Mesothelial cell of epicardium (in vitro differentiated cells): ENCODE measurements at places on chromosomes 16 and 17. TPM values are rescaled to one million over a fixed set of nuclear protein-coding genes. Genes with fewer than 3 reads are reported as not detected.

- no peak for DNase-seq
- H3K27ac ChIP-seq = peak overlapping the region; percentile 90
- H3K36me3 ChIP-seq = peaks cover 2% of the 10 kb centered on the region
These were observed 147.8 kb downstream of the SPECC1 start for GRCh38 chr17:20157001-20157310.

DNA sequence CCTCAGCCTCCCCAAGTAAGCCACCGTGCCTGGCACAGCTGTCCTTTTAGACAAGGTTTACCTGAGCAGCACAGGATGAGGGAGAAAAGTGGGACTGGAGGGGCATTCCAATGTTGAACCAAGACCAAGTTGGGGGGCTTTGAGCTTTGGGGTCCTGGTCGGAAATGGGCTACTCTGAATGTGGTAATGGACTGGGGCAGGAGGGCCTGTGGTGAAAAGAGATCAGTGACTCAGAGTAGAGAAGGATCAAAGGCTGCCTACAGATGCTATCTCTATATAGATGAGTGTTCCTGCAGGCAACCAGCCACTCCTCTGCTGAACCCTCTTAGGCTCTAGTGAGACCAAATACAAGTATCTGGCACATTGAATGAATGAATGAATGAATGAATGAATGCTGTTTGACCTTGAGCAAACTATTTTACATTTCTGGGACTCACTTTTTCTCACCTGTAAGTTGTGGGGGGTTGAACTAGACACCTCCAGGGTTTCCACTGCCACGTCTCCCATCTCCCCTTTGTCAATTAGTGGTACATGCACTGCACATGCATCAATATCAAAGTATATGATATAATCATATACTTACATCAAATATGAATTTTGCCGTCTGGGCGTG is 26.3 kb upstream of the ETV4 start:
- peaks cover 2% of the 10 kb centered on the region for H3K27me3 ChIP-seq
- DNase-seq = no peak
- no peak overlapping the region for H3K27ac ChIP-seq
- no peak overlapping the region for H3K4me3 ChIP-seq
- H3K36me3 ChIP-seq = no peaks in the 10 kb centered on the region

DNA sequence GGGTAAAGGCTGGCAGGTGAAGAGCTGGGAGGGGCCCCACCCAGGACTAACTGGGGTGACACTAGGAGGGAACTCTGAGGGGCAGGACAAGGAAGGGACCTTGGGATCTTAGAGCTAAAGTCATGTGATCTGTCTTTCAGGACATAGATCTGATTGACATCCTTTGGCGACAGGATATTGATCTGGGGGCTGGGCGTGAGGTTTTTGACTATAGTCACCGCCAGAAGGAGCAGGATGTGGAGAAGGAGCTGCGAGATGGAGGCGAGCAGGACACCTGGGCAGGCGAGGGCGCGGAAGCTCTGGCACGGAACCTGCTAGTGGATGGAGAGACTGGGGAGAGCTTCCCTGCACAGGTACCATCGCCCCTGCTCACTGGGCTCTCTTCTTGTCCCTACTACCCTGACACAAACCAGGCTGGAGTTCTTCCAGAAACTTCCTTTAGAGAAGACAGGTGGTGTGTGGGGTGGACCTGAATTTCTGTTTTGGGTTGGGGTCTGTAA is 8.1 kb downstream of the NFE2L1 start:
- DNase-seq = no peak
- no peak overlapping the region for H3K4me3 ChIP-seq
- peak overlapping the region; percentile 40 for H3K27ac ChIP-seq
- peaks cover 29% of the 10 kb centered on the region for H3K36me3 ChIP-seq
- H3K4me1 ChIP-seq = peaks cover 41% of the 10 kb centered on the region
- no peaks in the 10 kb centered on the region for H3K27me3 ChIP-seq

CNGB1 gene
- 0.07 to 0.27 TPM (median 0.14 TPM) in 3 replicates for total RNA-seq

- peak overlapping the region; percentile 96 for H3K27ac ChIP-seq
- no peaks in the 10 kb centered on the region for H3K27me3 ChIP-seq
- H3K4me1 ChIP-seq = peaks cover 87% of the 10 kb centered on the region
- H3K36me3 ChIP-seq = peaks cover 3% of the 10 kb centered on the region
These were observed 271.0 kb upstream of the TBX2 start for GRCh38 chr17:61128661-61129115.

DNA sequence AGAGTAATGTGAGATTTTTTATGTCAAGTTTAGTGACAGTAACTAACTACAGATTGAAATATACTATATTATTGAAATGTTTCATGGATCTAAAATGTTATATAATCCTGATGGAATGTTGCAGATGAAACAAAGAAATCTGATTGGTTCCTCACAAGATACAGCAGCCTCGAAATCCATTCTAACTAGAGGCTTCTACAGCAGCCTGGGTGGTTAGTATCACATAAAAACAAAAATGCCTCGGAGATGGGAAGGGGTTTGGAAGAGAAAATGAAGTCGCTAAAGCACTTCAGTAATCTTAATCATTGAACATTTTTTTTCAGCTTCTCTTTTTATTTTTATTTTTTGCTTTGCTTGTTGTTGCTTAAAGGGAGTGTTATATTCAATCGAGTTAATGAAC is 75.2 kb downstream of the TANC2 start:
- H3K4me3 ChIP-seq = no peak overlapping the region
- H3K36me3 ChIP-seq = no peaks in the 10 kb centered on the region
- DNase-seq = no peak
- no peaks in the 10 kb centered on the region for H3K27me3 ChIP-seq
- H3K4me1 ChIP-seq = peaks cover 39% of the 10 kb centered on the region
- peak overlapping the region; percentile 40 for H3K27ac ChIP-seq

DNA sequence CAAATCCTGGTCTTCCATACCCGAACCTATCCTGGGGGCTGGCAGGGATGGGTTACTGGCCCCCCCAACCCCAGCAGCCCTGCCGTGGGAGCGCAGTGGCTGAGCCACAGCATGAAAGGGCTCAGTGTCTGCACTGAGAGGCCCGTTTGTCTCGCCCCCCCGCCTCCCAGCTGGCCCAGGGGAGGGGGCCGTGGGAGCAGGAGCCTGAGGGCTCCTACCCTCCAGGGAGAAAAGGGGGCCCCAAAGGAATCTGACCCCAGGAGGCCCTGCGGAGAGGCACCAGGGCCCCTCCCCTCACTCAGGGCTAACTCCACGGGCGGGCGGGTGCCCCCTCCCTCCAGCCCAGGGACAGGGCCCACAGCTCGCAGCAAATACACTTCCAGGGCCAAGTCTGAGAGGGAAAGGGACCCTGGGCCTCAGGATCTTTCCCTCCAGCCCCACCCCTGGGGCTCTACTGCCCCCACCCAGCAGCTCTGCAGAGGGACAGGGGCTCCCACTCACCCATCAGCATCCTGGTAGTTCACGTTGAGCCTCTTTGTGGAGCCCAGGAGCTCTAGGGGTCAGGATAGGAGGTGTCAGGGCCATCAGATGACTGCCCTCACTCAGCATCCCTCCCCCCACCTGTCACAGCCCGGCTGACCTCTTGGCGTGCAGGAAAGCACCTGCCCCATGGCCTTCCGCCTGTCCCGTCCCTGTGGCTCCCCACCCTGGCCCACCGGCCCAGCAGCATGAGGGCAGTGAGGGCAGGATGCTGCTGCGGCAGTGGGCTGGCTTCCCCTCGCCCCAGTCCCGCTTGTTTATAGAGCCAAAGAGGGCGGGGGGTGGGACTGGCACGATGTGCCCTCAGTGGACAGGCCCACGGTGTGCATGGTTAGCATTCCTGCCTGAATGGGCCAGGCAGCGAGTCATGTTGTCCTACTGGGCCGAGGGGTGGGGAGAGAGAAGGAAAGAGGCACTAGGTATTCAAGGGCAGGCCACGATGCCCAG is 7.3 kb downstream of the CASKIN2 start:
- no peak for DNase-seq
- H3K4me1 ChIP-seq = peaks cover 29% of the 10 kb centered on the region
- no peaks in the 10 kb centered on the region for H3K27me3 ChIP-seq
- peaks cover 8% of the 10 kb centered on the region for H3K36me3 ChIP-seq
- H3K4me3 ChIP-seq = no peak overlapping the region
- no peak overlapping the region for H3K27ac ChIP-seq

GRCh38 chr17:38636054-38636453 is 30.3 kb upstream of the SRCIN1 start:
- H3K27me3 ChIP-seq = no peaks in the 10 kb centered on the region
- peaks cover 1% of the 10 kb centered on the region for H3K4me1 ChIP-seq
- H3K4me3 ChIP-seq = no peak overlapping the region

DNA sequence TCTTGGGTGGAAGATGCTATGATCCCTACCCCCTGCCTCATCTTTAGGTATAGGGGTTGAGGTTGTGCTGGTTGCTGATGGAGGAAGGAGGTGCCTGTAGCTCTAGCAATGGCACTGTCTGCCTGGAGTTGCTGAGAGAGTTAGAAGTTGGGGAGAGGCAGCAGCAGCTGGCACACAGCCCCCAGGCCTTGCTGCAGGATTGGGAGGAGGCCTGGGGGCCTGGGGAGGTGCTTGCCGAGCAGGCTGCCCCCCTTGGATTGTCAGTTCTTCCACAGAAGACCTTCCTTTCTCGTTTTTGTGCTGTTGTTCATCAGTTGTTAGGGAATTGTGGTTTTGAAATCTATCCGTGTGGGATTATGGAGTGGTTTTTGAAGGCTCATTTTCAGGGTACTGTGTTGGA is 52.9 kb downstream of the SEC14L1 start:
- H3K4me3 ChIP-seq = no peak overlapping the region
- no peak for DNase-seq
- no peaks in the 10 kb centered on the region for H3K27me3 ChIP-seq

DNA sequence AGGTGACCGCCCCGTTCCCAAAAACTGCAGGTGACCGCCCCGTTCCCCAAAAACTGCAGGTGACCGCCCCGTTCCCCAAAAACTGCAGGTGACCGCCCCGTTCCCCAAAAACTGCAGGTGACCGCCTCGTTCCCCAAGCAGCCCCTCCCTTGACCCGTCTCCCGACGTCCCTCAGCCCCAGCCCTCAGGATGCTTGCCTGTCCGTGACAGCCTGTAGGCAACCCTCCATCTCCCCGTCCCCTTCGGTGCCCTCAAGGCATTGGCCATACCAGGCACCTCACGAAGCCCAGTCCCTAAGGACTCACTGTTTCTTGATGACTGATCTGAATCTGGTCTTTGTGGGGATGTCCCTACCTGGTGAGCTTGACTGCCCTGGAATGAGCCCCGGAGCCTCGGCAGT is 25.1 kb downstream of the SGSM2 start:
- peaks cover 8% of the 10 kb centered on the region for H3K36me3 ChIP-seq
- H3K27me3 ChIP-seq = no peaks in the 10 kb centered on the region
- H3K4me3 ChIP-seq = no peak overlapping the region
- no peak overlapping the region for H3K27ac ChIP-seq

BBS2 gene
- total RNA-seq = 58.2 to 63.1 TPM (median 60.8 TPM) in 3 replicates

DNA sequence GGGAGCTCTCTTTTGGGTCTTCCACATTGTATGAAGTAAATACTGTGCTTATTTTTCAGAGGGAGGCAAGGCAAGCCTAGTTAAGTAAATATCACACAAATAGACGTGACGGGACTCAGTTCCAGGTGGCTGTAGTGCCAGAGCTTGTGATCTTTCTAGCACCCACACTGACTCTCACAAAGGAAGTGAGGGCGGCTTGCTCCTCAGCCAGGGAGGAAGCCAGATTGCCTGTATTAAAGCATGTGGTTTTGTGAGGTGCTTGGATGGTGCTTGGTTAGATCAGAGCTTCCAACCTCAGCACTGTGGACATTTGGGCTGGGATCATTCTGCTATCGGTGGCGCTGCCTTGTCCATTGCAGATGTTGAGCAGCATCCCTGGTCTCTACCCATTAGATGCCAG is 80.1 kb downstream of the VAT1L start:
- H3K4me3 ChIP-seq = no peak overlapping the region
- H3K36me3 ChIP-seq = no peaks in the 10 kb centered on the region
- peaks cover 36% of the 10 kb centered on the region for H3K4me1 ChIP-seq
- DNase-seq = no peak

AXIN1 gene
- 31.1 to 34.0 TPM (median 33.2 TPM) in 3 replicates for total RNA-seq

DNA sequence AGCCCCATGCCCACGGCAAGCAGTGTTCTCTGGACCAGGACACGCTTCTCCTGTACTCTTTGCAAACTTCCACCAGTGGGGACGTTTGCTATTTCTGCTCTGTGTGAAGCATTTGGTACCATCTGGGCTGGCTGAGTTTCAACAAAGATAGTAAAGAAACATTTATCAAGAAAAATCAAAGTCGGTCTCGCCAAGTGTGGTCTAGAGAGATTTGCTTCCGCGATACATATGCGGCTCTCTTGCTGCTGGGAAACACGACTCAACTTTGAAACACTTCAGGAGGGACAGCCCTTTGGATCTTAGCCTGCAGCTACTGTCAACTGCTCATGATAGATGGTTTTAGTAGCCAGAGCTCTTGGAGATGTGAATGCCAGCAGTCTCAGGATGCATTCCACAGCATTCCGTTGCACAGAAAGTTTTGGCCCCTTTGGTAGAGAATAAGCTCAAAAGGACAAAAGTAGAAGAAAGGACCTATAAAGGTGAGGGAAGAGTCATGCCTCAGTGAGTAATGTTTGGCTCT is 168.2 kb upstream of the CACNG3 start:
- H3K4me1 ChIP-seq = peaks cover 18% of the 10 kb centered on the region
- DNase-seq = no peak
- H3K27ac ChIP-seq = no peak overlapping the region
- H3K36me3 ChIP-seq = no peaks in the 10 kb centered on the region
- no peak overlapping the region for H3K4me3 ChIP-seq

MYCBPAP gene
- total RNA-seq = 5.1 to 6.5 TPM (median 6.1 TPM) in 3 replicates

GLTPD2 gene
- 0.22 TPM in 1 of 3 replicates, not detected in the others for total RNA-seq

GPR179 gene
- 0.22 to 0.77 TPM (median 0.25 TPM) in 3 replicates for total RNA-seq

- peak overlapping the region; percentile 99 for H3K4me3 ChIP-seq
- H3K36me3 ChIP-seq = peaks cover 7% of the 10 kb centered on the region
- H3K27me3 ChIP-seq = no peaks in the 10 kb centered on the region
- DNase-seq = no peak
- peak overlapping the region; percentile 97 for H3K27ac ChIP-seq
These were observed 1.1 kb upstream of the DNAJC7 start for GRCh38 chr17:42018339-42018738.

DNA sequence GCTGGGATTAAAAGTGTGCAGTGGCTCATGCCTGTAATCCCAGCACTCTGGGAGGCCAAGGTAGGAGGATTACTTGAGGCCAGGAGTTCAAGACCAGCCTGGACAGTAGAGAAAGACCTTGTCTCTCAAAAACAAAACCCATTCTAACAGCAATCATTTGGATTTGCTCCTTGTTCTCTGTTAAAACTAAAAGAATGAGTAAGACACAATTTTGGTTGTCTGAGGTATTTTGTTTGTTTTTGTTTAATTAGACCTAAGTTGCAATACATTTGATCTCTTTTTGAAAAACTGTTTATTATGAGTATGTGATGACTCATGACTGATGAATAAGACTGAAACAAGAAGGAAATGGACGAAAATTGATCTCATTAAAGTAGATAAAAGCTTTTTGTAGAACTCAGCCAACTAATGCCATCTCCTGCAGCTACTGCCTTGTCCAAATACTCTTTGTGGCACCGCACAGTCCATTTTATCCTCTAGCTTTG is 29.0 kb downstream of the GLG1 start:
- no peaks in the 10 kb centered on the region for H3K27me3 ChIP-seq
- no peaks in the 10 kb centered on the region for H3K36me3 ChIP-seq

PPM1E gene
- total RNA-seq = 0.31 to 0.32 TPM (median 0.31 TPM) in 3 replicates
